Vagina (tissue), 2 donors: ENCODE measurements at places on chromosomes 16 and 17.

DNA sequence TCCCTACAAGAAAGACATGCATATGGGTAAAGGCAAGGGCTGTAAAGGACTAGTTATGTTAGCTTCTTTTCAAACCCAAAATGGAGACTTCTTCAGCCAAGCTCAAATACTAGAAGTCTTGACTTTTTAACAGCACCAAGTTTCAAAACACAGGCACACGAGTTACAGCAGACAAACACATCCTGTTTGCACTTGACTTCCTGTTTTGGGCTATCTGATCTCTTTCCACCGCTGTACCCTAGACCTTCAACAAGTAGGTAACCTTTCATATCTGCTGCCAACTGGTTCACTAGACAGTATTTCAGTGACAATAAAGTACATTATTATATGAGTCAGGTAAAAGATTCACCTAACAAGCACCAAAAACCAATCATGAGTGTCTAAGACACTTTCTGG lies 12.3 kb downstream of the RFFL start:
- no peak for DNase-seq

- no peak for DNase-seq
These were observed 18.2 kb downstream of the WFDC1 start for GRCh38 chr16:84312783-84313382.

DNA sequence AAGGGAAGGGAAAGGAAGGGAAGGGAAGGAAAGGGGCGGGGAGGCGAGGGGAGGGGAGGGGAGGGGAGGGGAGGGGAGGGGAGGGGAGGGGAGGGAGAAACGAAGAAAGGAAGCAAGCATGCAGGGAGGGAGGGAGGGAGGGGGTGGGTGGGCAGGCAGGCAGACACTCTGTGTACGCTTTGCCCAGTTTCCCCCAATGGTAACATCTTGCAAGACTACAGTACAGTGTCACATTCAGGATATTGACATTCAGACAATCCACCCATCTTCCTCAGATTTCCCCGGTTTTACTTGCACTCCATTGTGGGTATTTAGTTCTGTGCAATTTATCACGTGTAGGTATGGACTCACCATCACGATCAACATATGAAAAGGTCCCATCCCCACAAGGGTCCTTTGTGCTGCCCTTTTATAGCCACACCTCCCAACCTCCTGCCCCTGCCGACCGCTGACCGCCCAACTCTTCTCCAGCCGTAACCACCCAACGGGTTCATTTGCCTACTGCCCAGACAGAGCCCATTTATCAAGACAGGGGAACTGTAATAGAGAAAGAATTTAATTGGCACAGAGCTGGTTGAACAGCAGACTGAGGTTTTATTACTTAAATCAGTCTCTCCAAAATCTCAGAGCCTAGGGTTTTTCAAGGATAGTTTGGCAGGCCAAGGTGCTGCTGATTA lies 91.4 kb upstream of the FA2H start:
- no peak for DNase-seq

DNA sequence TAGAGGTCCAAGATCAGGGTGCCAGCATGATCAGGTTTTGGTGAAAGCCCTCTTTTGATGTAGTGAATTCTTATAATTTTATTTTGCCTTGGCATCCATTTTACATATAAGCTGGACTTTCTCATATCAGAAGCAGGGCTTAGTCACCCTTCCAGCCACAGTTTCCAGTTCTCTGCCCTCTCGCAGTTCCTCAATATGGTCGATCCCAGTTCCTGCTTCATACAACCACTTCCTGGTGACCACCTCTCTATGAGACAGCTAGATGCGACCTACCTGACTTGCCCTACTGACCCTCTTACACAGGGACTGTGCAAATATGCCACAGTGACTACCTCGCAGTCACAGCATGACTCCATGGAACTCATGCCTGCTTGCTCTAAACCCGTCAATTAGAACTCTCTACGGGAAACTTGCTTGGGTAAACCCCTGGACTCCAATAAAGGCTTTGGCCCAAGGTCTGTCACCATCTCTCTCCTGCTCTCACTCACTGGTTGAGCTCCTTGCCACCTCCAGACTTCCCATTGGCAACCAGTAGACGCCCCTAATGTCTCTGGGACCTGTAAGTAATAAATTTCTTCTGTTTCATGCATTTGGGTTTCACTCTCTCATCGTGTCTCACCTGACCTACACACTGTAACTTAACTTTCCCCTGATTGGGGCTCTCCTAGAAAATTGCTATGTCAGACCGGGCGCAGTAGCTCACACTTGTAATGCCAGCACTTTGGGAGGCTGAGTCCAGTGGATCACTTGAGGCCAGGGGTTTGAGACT lies 21.4 kb downstream of the CD300LG start:
- DNase-seq = no peak

DNA sequence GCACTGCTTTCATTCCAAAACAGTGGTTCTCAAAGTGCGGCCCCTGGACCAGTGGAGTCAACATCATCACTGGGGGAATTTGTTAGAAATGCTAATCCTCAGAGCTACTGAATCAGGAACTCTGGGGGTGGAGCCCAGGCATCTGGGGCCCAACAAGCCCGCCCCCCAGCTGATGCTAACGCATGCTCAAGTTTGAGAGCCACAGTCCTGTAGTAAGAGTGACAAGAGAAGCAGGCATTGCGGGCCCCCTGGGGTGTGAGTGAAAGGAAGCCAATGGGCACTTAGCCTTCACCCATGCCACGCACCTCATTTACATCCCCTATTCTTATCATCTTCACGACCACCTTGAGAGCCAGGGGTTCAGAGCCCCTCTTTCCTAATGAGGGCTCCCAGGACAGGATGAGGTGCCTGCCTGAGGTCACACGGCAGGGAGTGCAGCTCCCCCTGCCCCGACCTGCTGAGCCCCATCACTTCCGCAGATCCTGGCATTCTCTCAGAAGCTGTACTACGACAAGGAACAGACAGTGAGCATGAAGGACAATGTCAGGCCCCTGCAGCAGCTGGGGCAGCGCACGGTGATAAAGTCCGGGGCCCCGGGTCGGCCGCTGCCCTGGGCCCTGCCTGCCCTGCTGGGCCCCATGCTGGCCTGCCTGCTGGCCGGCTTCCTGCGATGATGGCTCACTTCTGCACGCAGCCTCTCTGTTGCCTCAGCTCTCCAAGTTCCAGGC lies 9.1 kb downstream of the CA4 start:
- DNase-seq = no peak

DNA sequence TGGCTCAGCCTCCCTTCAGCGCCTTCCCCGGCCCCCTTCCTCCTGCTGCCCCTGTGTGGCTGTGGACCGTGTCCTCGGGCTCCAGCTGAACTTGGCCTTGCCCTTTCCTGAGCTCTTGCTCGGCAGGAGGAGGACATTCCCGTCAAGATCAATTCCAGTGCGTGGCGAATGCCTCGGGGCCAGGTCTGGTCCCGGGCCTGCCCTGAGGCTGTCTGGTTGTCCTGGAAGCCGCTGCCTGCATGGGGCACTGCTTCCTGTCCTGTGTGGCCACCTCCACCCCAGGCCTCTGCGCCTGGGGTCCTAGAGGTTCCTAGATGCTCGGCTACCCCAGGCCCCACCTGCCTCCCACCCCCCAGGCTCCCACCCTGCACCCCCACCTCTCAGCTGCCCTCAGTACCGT lies 12.8 kb downstream of the BAHCC1 start:
- DNase-seq = no peak

- no peak for DNase-seq
These were observed 1.8 kb upstream of the NECAB2 start for GRCh38 chr16:83966153-83966696.

GRCh38 chr16:67919622-67920221 lies 11.9 kb downstream of the CTRL start:
- no peak for DNase-seq

DNA sequence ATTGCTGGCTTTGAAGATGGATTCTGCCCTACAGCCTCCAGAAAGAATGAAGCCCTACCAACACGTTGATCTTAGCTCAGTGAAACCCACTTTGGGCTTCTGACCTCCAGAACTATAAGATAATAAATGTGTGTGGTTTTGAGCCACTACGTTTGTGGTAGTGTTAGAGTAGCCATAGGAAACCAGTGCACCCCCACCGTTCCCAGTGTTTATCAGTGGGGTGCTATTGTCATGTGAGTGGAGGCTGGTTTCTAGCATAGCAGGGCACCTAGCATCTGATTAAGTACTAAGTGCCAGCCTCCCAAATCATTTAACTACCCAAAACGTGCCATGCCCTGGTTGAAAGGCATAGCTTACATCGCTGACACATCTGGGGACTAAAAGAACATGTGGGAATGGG lies 423.9 kb downstream of the UTP18 start:
- DNase-seq = peak; percentile 40

DNA sequence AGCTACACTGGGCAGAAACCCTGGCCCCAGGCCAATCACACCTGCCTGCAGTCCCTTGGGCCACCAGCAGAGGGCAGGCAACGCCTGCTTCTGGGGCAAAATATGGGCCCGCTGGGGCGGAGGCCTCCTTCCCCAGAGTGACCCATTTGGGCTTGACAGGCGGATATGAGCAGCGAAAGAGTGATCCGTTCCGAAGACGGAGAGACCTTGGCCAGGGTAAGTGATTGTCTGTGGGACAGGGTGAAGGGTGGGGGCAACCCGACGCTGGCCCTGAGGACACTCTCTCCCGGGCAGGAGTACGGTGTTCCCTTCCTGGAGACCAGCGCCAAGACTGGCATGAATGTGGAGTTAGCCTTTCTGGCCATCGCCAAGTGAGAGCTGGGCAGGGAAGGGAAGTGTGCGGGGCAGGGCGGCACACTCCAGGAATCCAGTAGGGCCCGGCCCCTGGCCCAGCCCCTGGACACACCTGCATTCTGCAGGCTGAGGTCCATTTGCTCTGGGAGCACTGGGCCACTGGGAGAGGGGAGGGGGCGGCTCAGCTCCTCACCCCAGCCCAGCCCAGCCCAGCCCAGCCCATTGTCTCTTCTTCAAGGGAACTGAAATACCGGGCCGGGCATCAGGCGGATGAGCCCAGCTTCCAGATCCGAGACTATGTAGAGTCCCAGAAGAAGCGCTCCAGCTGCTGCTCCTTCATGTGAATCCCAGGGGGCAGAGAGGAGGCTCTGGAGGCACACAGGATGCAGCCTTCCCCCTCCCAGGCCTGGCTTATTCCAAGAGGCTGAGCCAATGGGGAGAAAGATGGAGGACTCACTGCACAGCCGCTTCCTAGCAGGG lies 3.5 kb upstream of the NHERF1 start:
- DNase-seq = no peak

- DNase-seq = no peak
These were observed 91.8 kb downstream of the RMI2 start for GRCh38 chr16:11437069-11437468.

GRCh38 chr16:20388854-20389253 lies 15.7 kb downstream of the PDILT start:
- no peak for DNase-seq

DNA sequence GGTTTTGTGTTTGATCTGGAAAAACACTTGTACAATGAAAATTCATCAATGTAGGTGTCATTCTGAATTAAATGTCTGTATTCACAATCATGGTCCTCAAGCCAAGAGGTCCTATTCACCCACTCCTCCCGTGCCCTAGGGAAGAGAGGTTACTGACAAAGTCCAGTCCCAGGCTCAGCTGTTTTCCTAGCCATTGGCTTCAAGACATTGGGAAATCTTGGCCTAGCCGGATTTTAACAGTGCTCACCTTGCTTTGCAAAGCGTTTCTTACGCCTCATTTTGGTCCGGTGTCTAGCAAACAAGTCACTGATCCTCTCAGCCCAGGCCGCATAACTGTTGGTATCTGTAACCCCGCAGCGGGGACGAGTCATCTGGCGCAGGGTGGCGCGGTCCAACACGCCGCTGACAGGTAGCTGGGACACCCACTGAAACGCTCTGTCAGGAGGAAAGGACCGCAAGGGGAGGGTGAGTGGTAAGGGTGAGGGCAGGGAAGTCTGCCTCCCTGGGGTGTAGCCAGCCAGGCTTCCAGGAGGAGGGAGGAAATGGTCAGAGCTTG lies 16.7 kb downstream of the MMP28 start:
- no peak for DNase-seq

DNA sequence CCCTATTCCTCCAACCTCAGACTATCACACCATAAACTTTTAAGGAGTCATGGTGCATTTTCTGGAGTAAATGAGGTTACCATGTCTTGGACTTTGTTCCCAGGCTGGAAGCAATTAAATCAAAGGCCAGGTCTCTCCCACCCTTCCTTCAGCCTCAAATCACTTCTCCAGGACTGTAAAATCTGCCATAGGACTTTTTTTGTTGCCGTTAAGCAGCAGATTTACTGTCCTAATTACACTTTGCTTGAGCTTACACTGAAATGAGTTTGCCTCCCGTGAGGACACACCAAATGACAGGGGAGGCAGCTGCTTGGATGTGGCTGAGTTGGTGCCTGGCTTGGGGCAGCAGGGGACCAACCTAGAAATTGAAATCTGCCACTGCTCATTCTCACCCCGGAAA lies 14.7 kb downstream of the DCAKD start:
- DNase-seq = no peak

DNA sequence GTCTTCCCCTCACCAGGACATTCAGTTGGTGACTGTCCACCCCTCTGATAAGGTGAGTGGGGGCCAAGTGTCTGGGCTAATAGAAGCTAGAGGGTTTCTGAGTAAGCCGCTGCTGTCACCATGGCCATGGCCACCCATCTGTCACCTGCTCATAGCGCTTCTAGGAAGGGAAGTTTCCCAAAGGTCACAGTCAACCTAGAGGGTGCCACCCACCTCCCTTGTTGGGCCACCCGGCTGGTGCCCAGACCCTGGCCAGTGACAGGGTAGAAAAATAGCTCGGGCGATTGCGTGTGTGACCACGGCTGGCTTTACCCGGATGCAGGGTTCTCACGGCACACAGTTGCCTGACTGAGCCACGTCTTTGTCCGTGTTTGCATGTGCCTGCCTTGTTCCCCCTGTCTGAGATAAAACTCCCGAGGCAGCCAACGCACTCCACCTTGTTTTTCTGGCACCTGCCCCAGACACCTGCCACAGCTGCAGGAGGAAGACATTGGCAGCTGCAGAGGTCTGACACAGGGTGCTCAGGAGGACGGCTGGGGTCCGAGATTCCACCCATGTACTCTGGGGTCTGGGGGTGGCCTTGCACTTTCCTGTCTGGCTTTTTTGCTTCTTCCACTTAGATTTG lies 809 bp downstream of the PIRT start:
- DNase-seq = no peak

- DNase-seq = no peak
These were observed 29.0 kb downstream of the ZC3H18 start for GRCh38 chr16:88599092-88599733.

DNA sequence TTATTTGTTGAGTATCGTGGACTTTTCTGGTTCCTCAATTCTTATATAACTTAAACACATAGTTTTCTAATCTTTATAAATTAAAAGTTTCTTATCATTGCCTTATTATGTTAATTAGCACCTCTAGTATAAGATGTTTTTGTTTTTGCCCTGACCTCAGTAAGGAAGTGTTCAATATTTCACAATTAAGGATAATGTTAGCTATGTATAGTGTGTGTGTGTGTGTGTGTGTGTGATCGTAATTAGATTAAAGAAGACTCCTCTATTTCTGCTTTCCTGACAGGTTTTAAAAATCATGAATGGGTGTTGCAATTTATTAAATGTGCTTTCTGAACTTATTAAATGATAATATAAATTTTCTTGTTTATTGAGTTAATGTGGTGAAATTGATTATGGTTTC lies 12.0 kb downstream of the IL21R start:
- no peak for DNase-seq

GRCh38 chr16:79217375-79218011 lies 383.0 kb downstream of the MAF start:
- DNase-seq = no peak

- DNase-seq = no peak
These were observed 37.2 kb upstream of the HS3ST3A1 start for GRCh38 chr17:13638855-13639458.
